CD4-positive, alpha-beta T cell treated with Interleukin-12 subunit alpha and Interleukin-12 subunit beta, for 1 hour (primary cell): ENCODE measurements at places on chromosomes 1 and 21.

GRCh38 chr1:162347281-162347680 lies 29.4 kb downstream of the SPATA46 start:
- no peak for DNase-seq

DNA sequence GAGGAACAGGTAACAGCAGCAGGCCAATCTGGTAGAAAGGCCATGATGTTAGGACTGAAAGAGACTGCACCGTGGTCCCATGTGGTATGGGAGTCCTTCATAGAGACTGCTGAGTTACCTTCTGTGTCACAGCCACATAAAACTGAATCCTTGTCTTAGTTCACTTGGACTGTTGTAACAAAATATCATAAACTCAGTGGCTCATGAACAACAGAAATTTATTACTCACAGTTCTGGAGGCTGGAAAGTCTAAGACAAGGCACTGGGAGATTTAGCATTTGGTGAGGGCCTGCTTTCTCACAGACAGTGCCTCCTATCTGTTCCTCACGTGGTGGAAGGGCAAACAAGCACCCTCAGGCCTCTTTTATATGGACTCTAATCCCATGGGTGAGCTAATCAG lies 67.5 kb downstream of the CD2 start:
- no peak for DNase-seq

DNA sequence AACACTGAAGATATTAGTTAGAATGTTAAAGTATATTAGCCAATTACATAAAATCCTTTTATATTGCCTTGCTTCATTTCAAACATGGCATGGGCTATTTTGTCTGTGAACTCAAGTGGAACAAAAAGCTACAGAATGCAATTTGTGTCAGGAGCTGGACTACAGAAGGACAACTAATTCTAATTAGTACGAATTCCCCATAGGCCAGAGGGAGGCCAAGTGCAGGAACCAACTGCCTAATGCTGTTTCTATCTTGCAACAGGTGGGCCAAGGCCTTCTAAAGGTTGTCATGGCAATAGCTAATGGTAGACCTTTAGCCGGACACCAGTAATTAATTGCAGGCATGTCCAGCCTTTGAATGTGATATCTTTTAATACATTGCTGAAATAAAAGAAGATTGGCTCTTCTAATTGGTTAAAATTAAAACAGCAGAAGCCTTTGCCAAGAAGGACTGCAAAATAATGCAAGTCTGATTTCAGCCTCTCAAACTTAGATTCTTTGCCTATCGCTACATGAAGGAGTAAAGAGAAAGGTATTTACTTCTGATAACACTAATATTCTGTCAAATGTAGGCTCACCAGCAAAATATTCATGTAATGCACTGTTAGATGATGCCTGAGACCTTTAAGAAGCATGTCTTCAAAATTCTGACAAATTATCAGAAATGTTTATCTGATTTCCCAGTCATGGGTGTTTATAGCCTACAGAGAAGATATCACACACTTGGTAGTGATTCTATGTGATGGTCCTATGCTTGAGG lies 232.1 kb downstream of the LMO4 start:
- DNase-seq: no peak

DNA sequence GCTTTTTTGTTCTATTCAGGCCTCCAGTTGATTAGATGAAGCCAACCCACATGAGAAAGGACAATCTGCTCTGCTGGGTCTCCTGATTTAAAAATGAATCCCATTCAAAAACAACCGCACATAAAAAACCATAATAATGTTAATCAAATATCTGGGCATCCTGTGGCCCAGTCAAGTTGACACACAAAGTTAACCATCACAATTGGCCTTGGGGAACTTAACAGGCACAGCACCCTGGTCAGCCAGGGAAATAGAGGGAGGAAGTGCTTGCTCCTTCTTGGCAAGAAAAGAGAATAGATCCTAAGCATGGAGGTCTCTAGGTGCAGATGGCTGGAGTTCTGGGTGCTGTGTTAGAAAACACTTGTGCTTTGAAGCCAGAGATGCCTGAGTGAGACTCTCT lies 109.6 kb upstream of the OLIG2 start:
- DNase-seq: no peak

DNA sequence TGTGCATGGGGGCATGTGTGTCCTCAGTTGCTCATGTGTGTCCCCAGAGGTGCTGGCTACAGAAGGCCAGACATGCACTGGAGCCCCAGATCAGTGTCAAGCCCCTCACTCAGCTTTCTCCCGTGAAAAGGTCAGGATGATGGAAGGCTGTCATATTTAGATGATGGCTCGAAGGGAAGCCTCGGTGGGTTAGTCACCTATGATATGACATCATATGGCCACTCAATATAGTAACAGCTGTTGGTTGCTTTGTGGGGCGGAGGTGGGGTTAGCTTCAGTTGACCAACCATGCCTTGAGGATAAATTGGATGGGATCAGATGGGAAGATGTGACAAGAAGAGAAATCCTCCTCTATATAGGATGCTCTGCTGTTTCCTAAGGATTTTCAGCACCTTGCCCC lies 43.5 kb upstream of the ATF3 start:
- DNase-seq: no peak

DNA sequence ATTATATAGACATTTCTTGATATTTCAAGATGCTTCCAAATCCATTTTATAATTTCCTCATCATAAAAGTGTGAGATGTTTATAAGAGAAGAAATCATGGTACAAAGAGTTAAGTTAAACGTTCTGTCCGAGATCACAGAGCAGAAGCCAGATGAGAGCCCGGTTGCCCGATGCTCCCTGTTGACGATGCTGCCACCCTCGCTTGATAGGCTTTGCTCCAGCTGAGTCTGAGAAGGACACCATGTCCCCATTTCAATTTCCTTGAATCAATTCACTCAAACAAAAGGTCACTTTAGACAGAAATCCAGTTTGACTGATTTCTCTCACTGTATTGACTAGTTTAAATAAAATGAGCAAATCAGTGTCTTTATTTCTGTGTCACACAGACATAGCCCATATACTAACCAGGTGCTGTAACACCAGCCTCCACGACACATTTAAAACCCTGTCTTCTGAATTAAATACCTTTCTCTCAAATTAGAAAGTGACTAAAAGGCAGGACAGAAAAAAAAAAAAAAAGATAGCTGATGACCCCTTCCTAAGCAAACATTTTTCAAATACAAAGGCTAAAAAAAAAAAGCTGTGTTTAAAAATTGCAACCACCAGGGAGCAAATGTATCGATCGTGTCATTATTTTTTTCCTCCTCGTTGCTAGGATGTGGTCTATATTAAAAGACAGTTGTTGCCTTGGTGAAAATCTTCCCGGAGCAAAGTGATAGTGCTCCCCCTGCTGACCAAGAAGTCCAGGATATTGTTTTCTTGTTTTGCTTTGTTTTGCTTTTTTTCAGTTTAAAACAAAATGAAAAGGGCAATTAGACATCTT lies 35.2 kb downstream of the DNASE2B start:
- DNase-seq: peak; percentile 85
